ENCODE measurements at places on chromosomes 16 and 17. TPM values are rescaled to one million over a fixed set of nuclear protein-coding genes. Genes with fewer than 3 reads are reported as not detected.

- no peaks in the 10 kb centered on the region for H3K4me1 ChIP-seq
- H3K4me3 ChIP-seq, result no peak overlapping the region
- DNase-seq, result no peak
- no peak overlapping the region for H3K27ac ChIP-seq
- H3K36me3 ChIP-seq, result no peaks in the 10 kb centered on the region
These were observed 329.7 kb downstream of the ABCC12 start for GRCh38 chr16:47826070-47826469.

The EPOP gene
- polyA plus RNA-seq, result not detected

The TBX2 gene
- not detected for polyA plus RNA-seq

The TEKT5 gene
- not detected for polyA plus RNA-seq

- H3K27me3 ChIP-seq, result no peaks in the 10 kb centered on the region
- no peaks in the 10 kb centered on the region for H3K4me1 ChIP-seq
- DNase-seq, result peak; percentile 18
- no peak overlapping the region for H3K27ac ChIP-seq
These were observed 41.8 kb downstream of the IL4R start for GRCh38 chr16:27355610-27356009.

GRCh38 chr17:62668091-62668804, 40.8 kb downstream of the MRC2 start:
- no peak overlapping the region for H3K4me3 ChIP-seq
- no peaks in the 10 kb centered on the region for H3K4me1 ChIP-seq
- no peak overlapping the region for H3K27ac ChIP-seq
- H3K36me3 ChIP-seq, result no peaks in the 10 kb centered on the region

- H3K4me1 ChIP-seq, result no peaks in the 10 kb centered on the region
- peaks cover 7% of the 10 kb centered on the region for H3K27me3 ChIP-seq
- H3K4me3 ChIP-seq, result no peak overlapping the region
- H3K27ac ChIP-seq, result no peak overlapping the region
- no peak for DNase-seq
These were observed 18.6 kb upstream of the COL1A1 start for GRCh38 chr17:50219939-50220465.

DNA sequence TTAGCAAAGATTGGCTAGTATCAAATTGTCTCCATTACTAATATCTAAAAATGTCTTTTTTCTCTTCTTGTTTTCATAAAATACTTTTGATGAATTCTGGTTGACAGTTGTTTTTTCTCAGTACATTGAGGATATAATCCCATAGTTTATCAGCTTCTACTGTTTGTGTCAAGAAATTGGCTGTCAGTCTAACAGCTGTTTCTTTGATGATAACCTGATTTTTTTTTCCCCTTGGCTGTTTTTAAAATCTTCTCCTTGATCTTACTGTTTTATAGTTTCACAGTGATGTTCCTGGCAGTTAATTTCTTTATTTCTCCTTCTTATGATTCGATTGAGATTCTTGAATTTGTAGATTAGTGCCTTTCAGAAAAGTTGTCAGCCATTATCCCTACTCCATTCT, 315.3 kb upstream of the PMFBP1 start:
- no peaks in the 10 kb centered on the region for H3K27me3 ChIP-seq
- no peak overlapping the region for H3K4me3 ChIP-seq
- H3K27ac ChIP-seq, result no peak overlapping the region

- no peak for DNase-seq
- peaks cover 3% of the 10 kb centered on the region for H3K27me3 ChIP-seq
- peaks cover 44% of the 10 kb centered on the region for H3K4me1 ChIP-seq
- no peak overlapping the region for H3K4me3 ChIP-seq
- H3K27ac ChIP-seq, result peak overlapping the region; percentile 45
These were observed 29.5 kb downstream of the MBTD1 start for GRCh38 chr17:51230306-51230705.

DNA sequence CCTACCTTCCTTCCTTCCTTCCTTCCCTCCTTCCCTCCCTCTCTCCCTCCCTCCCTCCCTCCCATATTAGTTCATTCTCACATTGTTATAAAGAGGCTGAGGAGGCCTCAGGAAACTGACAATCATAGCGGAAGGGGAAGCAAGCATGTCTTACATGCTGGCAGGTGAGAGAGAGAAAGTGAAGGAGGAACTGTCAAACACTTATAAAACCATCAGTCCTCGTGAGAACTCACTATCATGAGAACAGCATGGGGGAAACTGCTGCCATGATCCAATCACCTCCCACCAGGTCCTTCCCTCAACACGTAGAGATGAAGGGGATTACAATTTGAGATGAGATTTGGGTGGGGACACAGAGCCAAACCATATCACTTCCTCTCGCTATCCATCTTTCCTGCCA, 281.6 kb upstream of the FOXF1 start:
- H3K36me3 ChIP-seq, result no peaks in the 10 kb centered on the region
- no peak overlapping the region for H3K4me3 ChIP-seq
- no peak for DNase-seq
- no peaks in the 10 kb centered on the region for H3K4me1 ChIP-seq
- H3K27ac ChIP-seq, result no peak overlapping the region

DNA sequence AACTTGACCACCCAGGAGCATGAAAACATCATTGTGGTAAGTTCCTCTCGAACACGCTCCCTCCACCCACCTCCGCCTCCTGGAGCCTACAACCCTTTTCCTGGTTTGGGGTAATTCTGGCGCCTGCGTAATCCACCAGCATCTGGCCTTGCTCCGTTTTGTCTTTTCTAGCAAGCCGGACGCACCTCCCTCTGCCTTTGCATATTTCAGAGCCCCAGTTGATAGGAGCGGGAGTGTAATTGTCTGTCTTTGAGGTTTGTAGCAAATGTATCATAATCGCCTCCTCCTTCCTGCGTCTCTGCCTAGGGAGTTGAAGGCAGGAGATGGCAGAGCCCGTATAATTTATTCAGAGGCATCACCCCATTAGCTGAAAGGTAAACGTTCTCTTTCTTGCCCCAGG, 121.3 kb upstream of the PLCG2 start:
- peaks cover 33% of the 10 kb centered on the region for H3K36me3 ChIP-seq
- peaks cover 1% of the 10 kb centered on the region for H3K4me1 ChIP-seq
- peaks cover 2% of the 10 kb centered on the region for H3K27me3 ChIP-seq
- H3K4me3 ChIP-seq, result no peak overlapping the region
- no peak for DNase-seq
- H3K27ac ChIP-seq, result no peak overlapping the region

The SEC14L5 gene
- not detected for polyA plus RNA-seq

GRCh38 chr16:1643521-1643920, 31.4 kb downstream of the CRAMP1 start:
- H3K4me1 ChIP-seq, result peaks cover 76% of the 10 kb centered on the region
- H3K27me3 ChIP-seq, result peaks cover 7% of the 10 kb centered on the region
- DNase-seq, result no peak

DNA sequence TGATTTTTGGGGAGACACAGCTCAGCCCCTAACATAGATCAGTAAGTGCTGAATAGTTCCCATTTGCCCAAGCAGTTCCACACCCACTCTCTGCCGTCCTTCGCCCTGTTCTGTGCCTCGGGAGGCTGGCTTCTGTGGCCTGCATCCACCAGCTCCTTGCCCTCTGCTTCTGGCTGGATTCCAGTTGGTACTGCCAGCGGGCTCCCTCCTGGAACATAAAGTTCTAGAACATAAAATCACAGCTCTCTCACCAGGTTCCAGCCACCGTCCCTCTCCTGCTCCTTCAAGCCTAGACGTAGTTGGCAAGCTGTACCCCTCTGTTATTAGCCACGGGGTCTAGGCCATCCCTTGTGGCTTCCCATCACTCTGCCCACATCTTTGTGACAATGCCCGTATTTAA, 3.9 kb upstream of the MRPS23 start:
- H3K36me3 ChIP-seq, result no peaks in the 10 kb centered on the region
- DNase-seq, result no peak
- H3K27ac ChIP-seq, result no peak overlapping the region

The C17orf50 gene
- polyA plus RNA-seq, result 0.28 TPM

GRCh38 chr16:14140923-14141322, 69.8 kb downstream of the MRTFB start:
- DNase-seq, result no peak
- no peaks in the 10 kb centered on the region for H3K4me1 ChIP-seq
- no peak overlapping the region for H3K4me3 ChIP-seq
- H3K27me3 ChIP-seq, result no peaks in the 10 kb centered on the region
- H3K27ac ChIP-seq, result no peak overlapping the region

DNA sequence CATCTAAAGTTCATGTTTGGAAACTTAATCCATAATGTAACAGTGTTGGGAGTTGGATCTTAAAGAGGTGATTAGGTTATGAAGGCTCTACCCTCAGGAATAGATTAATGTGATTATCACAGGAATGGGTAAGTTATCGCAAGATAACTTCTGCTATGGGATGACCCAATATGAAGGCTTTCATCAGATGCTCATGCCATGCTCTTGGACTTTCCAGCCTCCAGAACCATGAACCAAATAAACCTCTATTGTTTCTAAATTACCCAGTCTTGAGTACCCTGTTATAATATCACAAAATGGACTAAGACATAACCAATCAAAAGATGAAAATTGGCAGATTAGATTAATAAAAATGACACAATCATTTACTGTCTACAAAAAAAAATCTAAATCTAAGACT, 906.9 kb upstream of the SOX9 start:
- no peak overlapping the region for H3K27ac ChIP-seq
- no peaks in the 10 kb centered on the region for H3K4me1 ChIP-seq
- no peak for DNase-seq

GRCh38 chr16:49280105-49280741, 1.4 kb downstream of the CBLN1 start:
- H3K4me1 ChIP-seq, result peaks cover 15% of the 10 kb centered on the region
- H3K27me3 ChIP-seq, result peaks cover 35% of the 10 kb centered on the region
- H3K4me3 ChIP-seq, result no peak overlapping the region
- H3K36me3 ChIP-seq, result no peaks in the 10 kb centered on the region
- no peak for DNase-seq

DNA sequence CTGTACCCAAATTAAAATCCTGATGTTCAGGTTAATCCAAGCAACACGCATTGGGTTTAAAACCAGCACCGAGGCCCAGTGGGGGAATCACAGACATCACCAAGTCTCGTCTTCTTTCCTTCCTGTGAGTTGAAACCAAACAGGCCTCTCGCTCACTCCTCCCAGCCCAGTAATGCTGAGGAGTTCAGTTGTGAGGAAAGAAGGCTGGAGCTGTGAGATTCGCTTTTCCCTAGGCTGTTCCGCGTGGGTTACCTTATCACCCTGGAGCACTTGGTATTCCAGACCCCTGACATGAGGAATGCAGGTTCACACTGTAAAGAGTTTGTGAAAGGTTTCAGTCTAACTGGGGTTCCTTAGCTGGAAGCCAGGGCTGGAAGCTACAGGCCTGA, 20.8 kb downstream of the CIBAR2 start:
- no peak overlapping the region for H3K27ac ChIP-seq
- peaks cover 2% of the 10 kb centered on the region for H3K27me3 ChIP-seq

DNA sequence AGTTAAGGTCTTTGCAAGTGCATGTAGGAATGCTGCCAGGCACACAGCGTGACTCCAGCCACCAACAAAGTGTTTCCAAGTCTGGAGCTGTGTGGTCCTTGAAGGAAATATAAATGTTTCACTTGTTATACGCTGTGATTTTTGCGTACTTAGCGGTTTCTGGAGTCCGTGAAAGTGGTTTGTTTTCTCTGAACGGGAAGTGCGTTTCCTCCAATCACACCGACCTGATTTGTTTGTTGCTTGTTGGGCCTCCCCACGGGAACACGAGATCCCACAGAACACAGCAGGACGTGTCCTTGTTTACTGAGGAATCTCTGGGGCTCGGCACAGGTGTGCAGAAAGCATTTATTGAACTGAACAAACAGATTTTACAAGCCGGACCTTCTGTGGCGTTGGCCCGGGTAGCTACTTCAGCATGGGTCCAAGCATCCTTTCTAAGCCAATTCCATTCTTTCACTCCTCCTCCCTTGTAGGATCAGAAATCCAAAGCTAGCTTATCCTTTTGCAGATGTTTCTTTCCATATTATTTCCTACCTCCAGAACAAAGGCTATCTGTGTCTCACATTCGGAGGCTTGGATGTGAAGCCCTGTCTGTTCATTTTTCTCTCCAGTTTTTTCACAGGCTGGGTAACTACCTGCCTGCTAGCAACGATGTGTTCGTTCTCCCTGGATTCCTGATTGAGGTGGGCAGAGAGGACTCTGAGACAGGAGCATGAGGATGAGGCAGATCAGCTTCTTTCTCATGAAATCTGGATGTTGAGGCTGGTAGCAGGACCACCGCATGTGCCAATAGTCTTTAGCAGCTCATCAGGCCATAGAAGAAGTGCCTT, 44.6 kb downstream of the ABAT start:
- H3K27me3 ChIP-seq, result no peaks in the 10 kb centered on the region
- H3K36me3 ChIP-seq, result peaks cover 6% of the 10 kb centered on the region

DNA sequence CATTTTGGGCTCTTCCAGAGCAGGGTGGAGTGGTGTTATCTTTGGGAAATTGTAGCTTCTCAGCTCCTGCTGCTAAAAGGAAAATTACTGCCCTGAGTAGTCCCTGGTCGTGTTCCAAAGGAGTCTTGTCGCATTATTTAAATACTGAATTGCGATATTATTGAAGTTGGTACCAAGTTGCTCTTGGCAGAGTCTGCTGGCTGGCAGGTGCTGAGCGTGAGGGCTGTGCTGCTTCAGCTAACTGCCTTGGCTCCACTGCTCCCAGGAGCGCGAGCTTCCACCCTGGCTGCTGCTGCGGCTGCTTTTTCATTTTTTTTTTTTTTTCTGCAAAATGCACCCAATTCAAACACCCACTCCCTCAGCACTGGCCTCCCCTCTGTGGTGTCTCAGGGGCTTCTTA, 289.8 kb downstream of the MAF start:
- H3K4me3 ChIP-seq, result no peak overlapping the region
- no peaks in the 10 kb centered on the region for H3K36me3 ChIP-seq
- peaks cover under 1% of the 10 kb centered on the region for H3K4me1 ChIP-seq
- DNase-seq, result no peak
- no peaks in the 10 kb centered on the region for H3K27me3 ChIP-seq

The TBC1D3I gene
- not detected for polyA plus RNA-seq

The ICAM2 gene
- 327 TPM for polyA plus RNA-seq

The C17orf100 gene
- polyA plus RNA-seq, result 1.7 TPM

The TBC1D28 gene
- not detected for polyA plus RNA-seq

DNA sequence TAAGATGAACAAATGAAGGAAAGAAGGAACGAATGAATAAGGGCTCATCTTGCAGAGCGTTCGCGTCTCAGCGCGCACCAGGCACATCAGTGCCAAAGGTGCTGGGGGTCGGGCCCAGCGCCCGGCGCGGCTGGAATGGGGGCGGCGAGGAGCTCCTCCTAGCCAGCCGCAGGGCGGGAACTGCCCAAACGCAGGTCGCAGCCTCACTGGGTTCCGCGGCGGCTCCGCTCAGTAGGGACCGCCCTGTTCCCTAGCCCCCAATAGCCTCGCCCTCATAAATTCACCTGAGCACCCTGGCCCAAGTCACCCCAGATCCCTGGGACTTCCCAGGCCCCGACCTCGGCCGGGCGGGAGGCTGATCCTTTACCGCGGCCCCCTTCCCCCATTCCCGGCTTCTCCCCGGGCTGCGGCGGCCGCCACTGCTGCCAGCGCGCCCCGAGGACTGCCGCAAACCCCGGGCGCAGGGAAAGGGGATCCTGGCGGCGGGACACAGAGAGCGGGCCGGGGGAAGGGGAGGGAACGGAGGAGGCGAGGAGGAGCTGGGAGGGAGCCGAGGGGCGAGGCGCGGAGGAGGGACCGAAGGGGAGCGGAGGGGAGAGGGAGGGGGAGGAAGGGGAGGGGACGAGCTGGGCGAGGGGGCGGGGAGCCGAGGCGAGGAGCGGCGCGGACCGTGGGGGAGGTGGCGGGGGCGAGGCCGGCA, 377 bp upstream of the CRHR1 start:
- H3K27ac ChIP-seq, result no peak overlapping the region
- DNase-seq, result no peak
- no peaks in the 10 kb centered on the region for H3K36me3 ChIP-seq
- peak overlapping the region; percentile 71 for H3K4me3 ChIP-seq
- H3K4me1 ChIP-seq, result peaks cover 6% of the 10 kb centered on the region

GRCh38 chr17:77948690-77949114, 9.8 kb upstream of the TNRC6C start:
- H3K4me1 ChIP-seq, result peaks cover 7% of the 10 kb centered on the region
- no peak overlapping the region for H3K4me3 ChIP-seq
- peaks cover 8% of the 10 kb centered on the region for H3K27me3 ChIP-seq
- DNase-seq, result no peak
- H3K36me3 ChIP-seq, result peaks cover 6% of the 10 kb centered on the region
- H3K27ac ChIP-seq, result no peak overlapping the region

All from immature natural killer cell (primary cell).